ENCODE measurements at places on chromosomes 4 and X. TPM values are rescaled to one million over a fixed set of nuclear protein-coding genes. Genes with fewer than 3 reads are reported as not detected.
A peak's percentile ranks its signal among the peaks of the same experiment; 100 is the strongest.

The INTU gene
- polyA plus RNA-seq, result not detected

DNA sequence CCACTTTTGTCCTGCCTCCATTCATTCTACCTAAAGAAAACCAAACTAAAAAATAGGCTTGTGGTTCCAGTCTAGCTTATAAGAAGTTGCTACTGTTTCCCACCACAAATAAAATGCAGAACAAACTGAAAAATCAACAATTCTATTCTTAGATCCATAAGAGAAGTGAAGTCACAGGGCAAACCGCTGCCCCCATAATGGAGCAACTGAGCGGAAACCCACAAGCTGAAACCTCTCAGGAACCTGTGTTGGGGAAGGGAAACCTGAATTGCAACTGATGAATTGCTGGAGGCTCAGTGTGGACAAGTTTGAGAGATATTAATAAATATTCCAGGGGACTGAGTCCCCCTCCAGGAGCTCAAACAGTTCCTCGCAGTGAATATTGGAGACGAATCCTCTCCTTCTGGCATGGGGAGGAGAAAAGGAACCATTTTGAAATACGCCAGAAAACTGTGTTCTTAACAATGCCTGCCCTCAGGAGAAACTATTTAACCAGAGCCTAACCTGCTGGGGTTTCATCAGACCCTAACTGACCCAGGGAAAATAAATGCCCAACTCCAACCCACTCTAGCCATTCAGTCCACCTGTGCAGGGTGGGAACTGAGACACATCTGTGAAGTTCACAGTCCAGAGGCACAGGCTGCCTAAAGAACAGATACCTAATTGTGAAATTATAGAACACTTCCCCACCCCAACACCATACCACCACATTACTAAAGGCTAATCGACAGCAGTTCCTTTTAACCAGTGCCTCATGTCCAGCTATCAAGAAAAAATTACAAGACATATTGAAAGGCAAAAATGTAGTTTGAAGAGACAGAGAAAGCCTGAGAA is 22.8 kb upstream of the SH3RF1 start:
- DNase-seq, result peak; percentile 60

DNA sequence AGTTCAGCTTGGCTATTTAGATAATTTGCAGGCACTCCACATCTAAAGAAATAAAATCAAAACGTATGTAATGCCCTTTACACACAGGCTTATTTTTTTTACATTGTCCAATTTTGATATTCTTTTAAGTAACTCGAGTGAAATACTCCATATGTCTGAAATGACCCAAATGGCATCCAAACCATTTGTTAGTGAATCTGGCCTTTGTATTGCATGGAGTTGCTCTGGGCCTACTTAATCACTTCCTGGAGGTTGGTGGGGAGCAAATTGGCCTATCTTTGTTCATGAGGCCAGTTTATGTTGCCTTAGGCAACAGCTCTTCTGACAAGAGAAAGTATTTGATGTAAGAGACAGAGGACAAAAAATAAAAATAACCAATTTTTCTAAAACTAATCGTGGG is 47.6 kb upstream of the TMEM131L start:
- DNase-seq, result no peak

DNA sequence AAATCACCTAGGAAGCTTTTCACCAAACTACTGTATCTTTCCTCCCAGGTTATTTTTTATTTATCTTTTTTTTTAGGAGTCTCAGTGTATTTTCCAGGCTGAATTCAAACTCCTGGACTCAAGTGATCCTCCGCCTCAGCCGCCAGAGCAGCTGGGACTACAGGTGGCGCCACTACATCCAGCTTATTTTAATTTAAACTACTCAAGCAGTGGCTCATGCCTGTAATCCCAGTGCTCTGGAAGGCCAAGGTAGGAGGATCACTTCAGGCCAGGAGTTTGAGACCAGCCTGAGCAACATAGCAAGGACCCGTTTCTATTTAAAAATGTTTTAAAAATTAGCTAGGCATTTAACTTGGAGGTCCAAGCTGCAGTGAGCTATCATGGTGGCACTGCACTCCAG is 37.8 kb downstream of the LEF1 start:
- no peak for DNase-seq

GRCh38 chr4:78756776-78757175 is 19.4 kb upstream of the BMP2K start:
- no peak for DNase-seq

The SMR3A gene
- polyA plus RNA-seq, result not detected

The SYN1 gene
- not detected for polyA plus RNA-seq

DNA sequence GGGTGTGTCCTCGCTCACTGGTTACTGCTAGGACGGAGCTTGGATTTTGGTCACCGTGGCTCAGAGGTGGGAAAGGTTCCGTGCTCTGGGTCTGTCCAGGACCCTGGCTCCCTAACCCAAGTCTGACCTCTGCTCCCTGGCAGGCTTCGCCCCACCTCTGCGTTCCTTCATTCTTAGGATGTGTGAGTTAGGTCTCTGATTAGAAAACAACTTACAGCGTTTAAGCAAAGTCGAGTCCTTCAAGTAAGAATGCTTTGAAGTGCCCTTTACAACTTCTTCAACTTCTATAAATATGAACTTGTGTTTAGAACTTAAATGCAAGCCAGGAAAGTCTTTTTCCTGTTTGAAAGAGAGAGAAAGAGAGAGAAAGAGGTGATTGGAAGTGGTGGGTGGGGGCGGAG is 891 bp downstream of the TLR2 start:
- no peak for DNase-seq

- DNase-seq, result no peak
Observed at GRCh38 chr4:150462743-150463142, 119.2 kb upstream of the MAB21L2 start.

The P2RY10 gene
- 292 TPM for polyA plus RNA-seq

The DEFB131A gene
- not detected for polyA plus RNA-seq

DNA sequence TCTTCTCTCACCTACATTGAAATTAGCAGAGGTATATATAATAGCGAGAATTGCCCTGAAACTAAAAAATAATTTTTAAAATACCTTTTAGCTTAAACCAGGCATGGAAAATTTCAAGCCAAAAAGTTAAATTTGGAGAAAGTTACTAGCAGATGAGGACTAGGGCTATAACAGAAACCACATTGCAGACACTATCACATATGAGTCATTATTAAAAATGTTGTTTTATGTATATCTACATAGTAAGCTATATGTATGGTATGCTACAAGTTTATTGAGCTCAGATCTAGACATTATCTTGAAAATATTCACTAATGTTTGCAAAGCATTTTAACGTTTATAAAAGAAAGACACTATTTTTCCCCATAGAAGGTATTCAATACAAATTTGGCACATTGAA is 147.8 kb downstream of the PAPSS1 start:
- no peak for DNase-seq

The RHOH gene
- polyA plus RNA-seq, result 519 TPM

DNA sequence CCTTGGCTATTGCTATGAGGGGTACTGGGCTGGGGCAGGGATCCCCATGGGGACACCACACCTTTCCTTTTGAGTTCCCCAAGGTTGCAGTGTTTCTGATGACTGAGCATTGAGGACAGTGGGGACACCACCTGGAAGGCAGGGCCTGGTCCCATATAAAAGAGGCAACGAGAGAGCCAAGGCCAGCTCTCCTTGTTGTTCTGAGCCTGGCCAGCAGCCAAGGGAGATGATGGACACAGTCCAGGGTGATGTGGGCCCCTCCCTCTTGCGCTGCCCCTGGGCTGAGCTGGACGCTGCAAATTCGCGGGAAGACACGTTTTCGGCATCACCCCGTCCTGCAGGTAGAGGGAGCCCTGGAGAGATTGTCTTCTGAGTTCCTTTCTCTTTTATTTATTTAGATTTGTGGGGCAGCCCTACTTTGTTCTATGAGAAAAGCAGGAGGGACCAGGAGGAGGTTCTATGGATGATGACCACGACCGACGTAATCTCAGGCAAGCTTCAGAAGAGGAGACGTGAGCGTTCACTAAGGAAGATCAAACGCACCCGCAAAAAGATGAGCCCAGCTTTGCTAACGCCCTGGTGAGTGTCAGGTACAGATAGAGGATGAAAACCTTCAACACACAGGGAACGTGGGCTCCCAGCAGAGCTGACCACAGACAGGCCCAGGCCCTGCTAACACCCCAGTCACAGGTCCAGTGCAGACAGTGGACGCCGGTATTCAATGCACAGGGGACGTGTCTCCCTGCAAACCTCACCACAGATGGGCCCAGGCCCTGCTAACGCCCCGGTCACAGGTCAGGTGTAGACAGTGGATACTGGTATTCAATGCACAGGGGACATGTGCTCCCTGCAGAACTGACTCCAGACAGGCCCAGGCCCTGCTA is 97.4 kb downstream of the SHOX start:
- DNase-seq, result no peak

GRCh38 chr4:189033801-189034347 is 894.6 kb downstream of the TRIML1 start:
- no peak for DNase-seq

GRCh38 chr4:1492651-1493539 is 86.7 kb upstream of the NKX1-1 start:
- DNase-seq, result no peak

DNA sequence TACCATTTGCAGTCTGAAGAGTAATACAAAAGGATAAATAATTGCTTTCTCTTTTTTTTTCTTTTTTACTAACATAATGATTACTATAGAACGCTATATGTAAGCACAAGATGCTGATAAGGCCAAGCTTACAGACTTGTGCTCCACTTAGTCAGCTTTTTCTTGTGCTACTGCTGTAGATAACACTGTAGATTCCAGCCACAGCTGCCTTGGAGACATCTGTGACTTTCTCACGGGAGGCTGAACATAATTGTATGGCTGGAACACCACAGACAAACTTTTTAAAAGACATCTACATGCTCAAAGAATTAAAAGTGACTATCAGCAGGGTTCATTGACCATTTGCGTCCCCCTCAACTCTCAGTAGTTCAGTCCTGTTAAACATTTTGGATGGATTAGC is 381.7 kb upstream of the AMOT start:
- DNase-seq, result no peak

The PRDX4 gene
- 33.9 TPM for polyA plus RNA-seq

The SULT1B1 gene
- not detected for polyA plus RNA-seq

- no peak for DNase-seq
Observed at GRCh38 chrX:26109142-26109541, 29.0 kb upstream of the MAGEB18 start.

The PRRG3 gene
- polyA plus RNA-seq, result not detected

The USP17L18 gene
- not detected for polyA plus RNA-seq

DNA sequence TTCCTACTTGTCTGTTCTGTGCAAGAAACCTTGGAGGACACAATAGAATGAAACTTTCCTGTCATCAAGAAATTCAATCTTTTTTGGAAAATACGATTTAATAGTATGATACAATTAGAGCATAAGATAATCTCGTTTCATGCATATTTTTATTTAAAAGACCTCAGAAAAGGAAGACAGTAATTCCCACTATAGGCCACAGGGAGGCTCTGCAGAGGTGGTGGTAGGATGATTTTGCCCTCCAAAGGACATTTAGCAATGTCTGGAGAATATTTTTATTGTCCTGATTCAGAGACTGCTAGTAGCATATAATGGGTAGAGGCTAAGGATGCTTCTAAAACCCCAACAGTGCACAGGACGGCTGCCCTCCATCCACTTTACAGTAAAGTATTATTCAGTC is 68.7 kb downstream of the PAK3 start:
- DNase-seq, result no peak
